Stimulated activated CD4-positive, alpha-beta T cell treated with anti-CD3 and anti-CD28 coated beads, TNF-alpha, amount 100 ng/mL, for 48 hours (primary cell): ENCODE measurements at places on chromosomes 2 and 18.

DNA sequence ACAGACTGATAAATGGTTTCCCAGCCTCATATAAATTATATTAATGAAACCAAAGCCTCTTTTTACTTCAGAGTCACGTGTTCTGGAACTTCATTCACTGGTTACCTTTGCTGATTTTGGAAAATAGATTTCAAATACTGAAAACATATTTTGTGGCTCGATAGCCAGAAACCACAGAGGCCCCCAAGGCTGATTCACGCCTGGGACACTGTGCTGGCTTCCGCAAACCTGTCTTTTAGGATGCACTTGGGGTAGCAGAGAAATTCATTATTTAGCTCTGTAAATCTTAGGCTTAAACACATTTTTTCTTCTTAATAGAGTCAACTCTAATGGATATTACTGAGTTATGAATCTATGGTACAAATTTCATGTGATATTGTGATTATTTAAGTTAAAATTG lies 90.7 kb upstream of the TMEM18 start:
- no peak for DNase-seq

DNA sequence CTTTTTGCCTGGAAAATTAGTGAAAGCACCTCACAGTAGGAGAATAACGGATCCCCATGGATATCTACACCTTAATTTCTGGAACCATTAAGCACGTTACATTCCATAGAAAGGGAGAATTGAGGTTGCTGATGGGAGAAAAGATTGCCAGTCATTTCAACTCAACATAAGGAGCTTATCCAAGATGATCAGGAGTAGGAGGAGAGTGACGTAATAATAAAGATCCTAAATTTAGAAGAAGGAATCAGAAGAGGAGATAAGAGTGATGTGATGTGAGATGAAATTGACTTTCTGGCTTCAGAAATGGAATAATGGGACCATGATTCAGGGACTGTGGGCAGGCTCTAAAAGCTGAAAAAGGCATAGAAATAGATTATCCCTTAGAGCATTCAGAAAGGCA lies 1017.8 kb upstream of the CHAC2 start:
- DNase-seq: no peak

- no peak for DNase-seq
Observed at GRCh38 chr2:120393456-120393855, 47.5 kb downstream of the INHBB start.

GRCh38 chr2:224938651-224939182 lies 103.6 kb downstream of the DOCK10 start:
- no peak for DNase-seq

- no peak for DNase-seq
Observed at GRCh38 chr18:37529296-37529695, 36.3 kb downstream of the CELF4 start.

GRCh38 chr18:79552140-79552631 lies 127.4 kb upstream of the CTDP1 start:
- no peak for DNase-seq

GRCh38 chr18:61948281-61948741 lies 55.5 kb upstream of the RNF152 start:
- DNase-seq: no peak

DNA sequence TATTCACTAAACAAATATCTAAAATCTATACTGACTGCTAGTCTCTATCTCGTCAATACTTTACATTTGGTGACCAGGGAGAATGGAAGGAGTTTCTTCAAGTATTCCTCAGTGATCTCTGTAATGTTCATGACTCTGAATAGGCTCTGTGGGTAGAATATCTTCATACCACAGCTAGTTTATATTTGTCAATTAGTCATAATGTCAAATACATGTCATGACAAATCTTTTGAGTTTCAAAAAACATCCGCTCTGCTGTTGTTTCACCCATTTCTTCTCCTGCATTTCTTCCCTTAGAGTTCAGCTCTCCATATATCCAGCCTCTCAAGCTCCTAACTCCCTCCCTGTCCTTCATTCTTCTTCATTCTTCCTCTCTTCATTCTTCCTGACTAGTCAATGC lies 206.5 kb upstream of the FANCL start:
- DNase-seq: no peak

GRCh38 chr18:60339018-60339417 lies 33.6 kb downstream of the MC4R start:
- DNase-seq: no peak

GRCh38 chr2:146376511-146377064 lies 1468.2 kb upstream of the ACVR2A start:
- no peak for DNase-seq

- no peak for DNase-seq
Observed at GRCh38 chr2:71746946-71747501, 293.7 kb downstream of the DYSF start.

DNA sequence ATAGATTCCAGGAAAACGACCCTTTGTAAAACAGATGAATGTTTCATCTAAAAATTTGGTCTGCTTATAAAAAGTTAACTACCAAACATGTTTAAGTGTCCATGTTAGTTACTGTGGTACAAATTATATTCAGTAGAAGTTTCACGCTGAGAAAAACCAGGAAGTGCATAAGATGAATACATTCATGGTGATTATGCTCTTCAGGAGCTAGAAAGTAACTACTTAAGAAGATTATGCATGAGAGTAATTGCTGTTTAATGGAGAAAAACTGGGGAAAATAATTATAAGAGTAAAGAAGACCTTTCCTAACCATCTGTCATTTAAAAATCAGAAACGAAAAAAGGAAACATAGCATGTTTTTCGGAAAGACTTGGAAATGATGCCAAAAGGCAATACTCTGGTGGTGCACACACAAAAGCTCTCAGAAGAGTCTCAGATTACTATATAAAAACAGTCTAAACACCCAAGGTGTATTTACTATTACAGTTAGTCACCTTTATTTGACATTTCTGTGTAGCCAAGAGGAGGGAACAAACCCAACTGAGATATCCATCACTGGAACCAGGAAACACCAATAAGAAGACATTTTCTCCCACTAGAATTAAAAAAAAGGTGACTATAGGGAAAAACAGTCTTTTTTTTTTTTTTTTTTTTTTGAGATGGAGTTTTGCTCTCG lies 38.8 kb upstream of the METTL21A start:
- no peak for DNase-seq

DNA sequence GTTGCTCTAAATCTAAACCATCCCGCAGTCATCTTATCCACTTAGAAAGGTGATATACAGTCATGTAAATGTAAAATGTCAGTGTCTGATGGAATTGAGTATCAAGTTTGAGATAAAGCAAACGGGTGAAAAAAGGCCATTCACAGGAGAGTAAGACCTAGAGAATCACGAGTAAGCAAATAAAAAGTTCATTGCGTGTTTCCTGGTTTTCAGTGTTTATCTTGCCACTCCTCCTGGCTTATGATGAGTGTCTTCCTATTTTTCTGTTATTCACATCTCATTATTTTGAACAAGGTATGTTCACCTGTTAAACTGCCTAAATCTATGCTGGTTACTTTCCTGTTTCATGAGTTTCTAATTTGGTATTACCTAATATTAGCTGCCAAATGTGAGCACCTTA lies 68.8 kb downstream of the ITGA4 start:
- no peak for DNase-seq

GRCh38 chr2:86315084-86315483 lies 22.3 kb downstream of the REEP1 start:
- DNase-seq: no peak

DNA sequence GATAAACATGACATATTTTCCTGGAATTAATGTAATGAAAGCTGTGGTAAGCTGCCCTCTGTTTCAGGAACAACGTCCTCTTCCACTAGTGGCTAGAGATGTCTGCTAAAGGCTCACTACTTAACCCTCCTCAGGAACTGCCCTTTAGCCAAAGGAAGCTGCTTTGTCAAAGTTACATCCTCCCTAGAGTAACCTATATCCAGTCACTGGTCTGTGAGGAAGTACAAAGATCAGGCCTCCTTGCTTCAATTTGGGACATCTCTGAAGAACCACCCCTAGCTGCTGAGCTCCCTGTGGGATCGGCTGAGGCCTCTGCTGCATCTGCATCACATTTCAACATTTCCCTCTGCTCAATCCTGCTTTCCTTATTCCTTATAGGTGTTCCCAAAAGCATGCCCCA lies 107.8 kb downstream of the PRELID3A start:
- no peak for DNase-seq

- DNase-seq: no peak
Observed at GRCh38 chr2:156695020-156695419, 258.8 kb downstream of the GPD2 start.

DNA sequence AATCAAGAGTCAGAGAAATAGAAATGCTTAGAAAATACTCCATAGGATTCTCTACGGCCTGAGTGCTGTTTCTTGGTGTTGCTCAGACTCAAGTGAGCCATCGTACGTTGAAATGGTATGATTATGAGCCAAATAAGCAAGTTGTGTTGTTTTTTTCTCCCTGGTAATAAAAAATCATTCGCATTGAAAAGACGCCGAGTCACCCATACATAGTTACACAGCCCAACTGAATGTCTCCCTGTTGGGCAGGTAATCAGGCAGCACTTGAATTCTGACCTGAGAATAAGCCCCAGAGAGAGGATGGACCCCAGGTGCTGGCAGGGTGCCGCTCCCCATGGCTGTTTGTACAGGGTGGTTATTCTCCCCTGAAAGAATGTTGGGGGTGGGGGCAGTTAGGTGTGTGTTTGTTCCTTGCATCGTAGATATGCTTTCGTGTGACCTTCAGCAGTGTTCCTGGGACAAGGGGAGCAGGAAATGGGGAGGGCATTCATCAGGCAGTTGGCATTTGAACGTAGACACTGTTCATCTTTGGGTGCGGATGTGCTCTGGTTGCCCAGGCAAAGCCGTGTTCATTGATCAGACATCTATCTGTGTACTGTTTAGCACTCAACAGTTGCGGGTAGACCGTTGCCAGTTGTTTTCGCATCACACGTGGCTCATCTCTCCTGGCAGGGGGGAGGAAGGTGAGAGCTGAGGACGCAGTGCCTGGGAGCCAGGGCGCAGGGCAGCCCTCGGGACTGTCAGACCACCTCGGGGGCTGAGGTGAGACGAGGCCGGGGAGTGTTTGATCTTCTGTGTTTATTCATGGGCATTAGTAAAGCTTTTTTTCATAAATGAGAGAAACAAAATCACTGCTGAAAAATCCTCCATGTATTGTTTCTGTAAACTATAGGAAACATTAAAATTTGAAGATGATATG lies 27.3 kb downstream of the MTCL1 start:
- no peak for DNase-seq

DNA sequence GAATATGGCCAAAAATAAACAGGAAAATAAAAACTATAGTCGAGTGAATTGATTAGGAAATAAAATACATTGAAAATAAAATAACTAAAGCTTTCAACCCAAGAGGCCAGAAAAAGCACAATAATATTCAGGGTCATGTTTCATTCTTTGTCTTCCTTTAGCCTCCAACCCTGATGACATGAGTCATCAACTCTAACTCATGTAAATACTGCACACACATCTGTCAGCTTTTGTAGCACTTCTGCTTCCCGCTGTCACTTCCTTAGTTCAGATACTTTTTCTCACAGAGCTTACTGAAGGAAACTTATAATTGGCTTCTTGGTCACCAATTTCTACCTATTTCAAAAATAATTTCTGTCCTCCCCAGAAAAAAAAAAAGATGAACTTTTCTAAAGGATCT lies 112.8 kb downstream of the UPP2 start:
- no peak for DNase-seq

GRCh38 chr2:156476850-156477206 lies 40.6 kb downstream of the GPD2 start:
- DNase-seq: no peak

DNA sequence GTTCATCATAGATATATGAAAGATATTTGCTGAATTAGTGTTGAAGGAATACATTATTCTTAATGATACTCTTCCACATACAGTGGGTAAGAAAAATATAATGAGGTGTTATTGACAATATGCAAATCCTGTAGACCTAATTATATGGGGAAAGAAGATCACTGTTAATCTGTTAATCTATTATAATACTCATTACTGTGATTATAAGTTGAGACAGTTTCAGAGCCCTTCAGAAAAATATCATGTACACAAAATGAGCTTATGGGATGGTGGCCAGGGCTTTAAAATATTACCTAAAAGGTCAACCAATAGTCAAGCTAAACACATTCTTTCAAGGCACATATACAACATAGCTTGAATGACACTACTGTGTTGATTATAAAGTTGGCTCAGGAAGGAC lies 163.5 kb downstream of the NOL4 start:
- no peak for DNase-seq

- DNase-seq: no peak
Observed at GRCh38 chr2:233145726-233146125, 85.6 kb downstream of the INPP5D start.

- DNase-seq: no peak
Observed at GRCh38 chr2:176120364-176121189, 1.9 kb upstream of the HOXD9 start.

DNA sequence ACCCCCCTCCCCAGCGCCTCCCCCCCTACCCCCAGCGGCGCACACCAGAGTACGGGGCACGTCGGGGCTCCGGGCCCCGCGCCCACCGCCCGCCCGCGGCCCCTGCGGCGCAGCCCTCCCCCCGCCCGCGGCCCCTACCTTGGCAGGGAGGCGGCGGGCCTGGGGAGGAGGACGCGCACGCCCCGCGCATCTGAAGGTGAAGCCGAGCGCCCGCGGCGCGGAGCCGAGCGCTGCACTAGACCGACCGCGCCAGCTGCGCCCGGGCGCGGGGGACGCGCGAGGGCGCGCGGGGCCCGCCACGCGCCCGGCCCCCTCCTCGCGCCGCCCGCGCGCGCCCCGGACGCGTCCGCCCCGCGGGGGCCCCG lies at the start of gene ZNF516:
ZNF516 (minus strand) TSS at position 237 of the 365 bp plus-strand sequence. CDS start 52,188 bp downstream, outside the sequence.
- DNase-seq: no peak

GRCh38 chr2:180925700-180926099 lies 54.7 kb upstream of the UBE2E3 start:
- DNase-seq: no peak

- no peak for DNase-seq
Observed at GRCh38 chr2:226725126-226725860, 74.3 kb downstream of the IRS1 start.

- no peak for DNase-seq
Observed at GRCh38 chr2:215900843-215901242, 112.5 kb downstream of the MREG start.

- no peak for DNase-seq
Observed at GRCh38 chr2:65382323-65382722, 50.1 kb downstream of the SPRED2 start.

- no peak for DNase-seq
Observed at GRCh38 chr2:99697811-99698568, 208.2 kb upstream of the REV1 start.
